ENCODE measurements at places on chromosomes 2 and 18.
A peak's percentile ranks its signal among the peaks of the same experiment; 100 is the strongest.

DNA sequence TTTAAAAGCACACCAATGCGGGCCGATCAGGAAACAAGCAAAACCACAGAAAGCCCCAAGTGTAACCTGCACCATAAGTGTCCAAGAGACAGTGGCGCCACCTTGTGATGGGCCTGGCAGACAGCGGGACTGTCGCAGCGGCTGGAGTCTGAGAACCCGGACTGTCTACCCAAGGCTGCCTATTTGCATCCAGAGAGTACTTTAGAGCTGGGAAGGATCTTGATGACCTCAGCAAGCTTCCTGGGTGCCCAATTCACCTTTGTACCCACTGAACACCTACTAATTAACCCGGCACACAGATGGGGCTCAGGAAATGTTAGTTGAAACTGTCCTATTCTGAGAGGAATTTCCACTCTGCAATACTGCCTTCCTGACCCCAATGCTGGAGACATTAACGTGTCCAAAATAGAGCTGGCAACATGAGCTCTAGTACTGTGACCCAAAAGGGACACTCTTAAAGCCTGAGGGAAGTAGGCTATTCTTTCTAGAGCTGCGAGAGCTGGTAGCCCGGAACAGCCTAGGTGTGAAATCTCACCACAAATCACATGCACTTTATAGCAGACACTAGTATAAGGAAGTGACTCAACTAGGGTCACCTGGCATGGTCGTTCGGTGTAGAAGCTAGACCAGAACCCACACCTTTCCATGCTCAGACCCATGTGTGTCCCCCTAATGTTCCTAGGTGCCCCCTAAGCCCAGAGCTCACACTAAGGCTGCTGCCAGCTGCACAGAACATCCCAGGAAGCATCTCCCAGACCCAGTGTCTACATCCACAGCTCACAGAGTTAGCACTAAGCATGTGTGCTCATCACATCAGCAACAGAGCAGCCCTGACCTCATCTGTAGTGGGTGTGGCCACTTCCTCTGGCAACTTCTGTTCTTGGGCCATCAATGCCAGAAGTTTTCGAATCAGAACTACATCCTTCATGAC is 25.4 kb downstream of the POLR1A start:
- DNase-seq, result peak; percentile 60

DNA sequence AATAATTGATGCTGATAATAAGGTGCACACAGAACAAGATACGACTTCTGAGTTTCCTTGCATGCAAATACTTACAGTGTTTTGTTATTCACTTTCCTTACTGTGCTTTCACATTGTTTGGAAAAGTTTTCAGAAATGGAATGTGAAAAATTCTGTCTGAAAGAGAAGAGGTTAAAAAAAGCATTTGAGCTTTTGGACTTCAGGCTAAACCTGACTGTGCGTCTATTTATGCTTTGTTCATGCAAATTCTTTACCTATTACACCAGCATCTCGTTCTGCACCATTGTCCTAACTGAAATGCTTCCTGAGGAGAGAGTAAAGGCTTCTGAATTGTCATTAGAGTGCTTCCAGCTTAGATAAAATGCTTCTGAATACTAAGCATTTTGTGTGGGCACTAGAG is 61.4 kb downstream of the LHCGR start:
- DNase-seq, result peak; percentile 45

- DNase-seq, result peak; percentile 26
Observed at GRCh38 chr18:52319424-52319983, 20.5 kb upstream of the DCC start.

GRCh38 chr2:170436077-170436943 is 258.4 kb downstream of the MYO3B start:
- no peak for DNase-seq

GRCh38 chr2:1601471-1602277 is 142.6 kb downstream of the PXDN start:
- no peak for DNase-seq

DNA sequence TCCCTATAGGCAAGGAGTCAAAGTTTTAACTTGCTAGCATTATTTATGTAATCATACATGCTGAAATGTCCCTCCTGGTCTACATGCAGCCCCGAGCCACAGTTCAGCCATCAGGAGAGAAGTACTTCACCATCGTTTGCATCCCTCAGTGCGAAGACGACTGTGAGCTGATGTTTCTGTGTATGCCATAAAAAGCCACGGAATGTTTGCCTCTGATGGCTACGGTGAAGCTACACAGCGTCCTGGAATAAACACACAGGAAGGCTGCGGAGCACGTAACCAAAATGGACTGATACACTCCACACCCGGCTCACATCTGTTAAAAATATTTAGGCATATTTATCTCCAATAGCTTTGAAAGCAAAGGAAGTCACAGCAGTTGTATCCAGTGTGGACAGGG is 4.3 kb upstream of the SALL3 start:
- no peak for DNase-seq

DNA sequence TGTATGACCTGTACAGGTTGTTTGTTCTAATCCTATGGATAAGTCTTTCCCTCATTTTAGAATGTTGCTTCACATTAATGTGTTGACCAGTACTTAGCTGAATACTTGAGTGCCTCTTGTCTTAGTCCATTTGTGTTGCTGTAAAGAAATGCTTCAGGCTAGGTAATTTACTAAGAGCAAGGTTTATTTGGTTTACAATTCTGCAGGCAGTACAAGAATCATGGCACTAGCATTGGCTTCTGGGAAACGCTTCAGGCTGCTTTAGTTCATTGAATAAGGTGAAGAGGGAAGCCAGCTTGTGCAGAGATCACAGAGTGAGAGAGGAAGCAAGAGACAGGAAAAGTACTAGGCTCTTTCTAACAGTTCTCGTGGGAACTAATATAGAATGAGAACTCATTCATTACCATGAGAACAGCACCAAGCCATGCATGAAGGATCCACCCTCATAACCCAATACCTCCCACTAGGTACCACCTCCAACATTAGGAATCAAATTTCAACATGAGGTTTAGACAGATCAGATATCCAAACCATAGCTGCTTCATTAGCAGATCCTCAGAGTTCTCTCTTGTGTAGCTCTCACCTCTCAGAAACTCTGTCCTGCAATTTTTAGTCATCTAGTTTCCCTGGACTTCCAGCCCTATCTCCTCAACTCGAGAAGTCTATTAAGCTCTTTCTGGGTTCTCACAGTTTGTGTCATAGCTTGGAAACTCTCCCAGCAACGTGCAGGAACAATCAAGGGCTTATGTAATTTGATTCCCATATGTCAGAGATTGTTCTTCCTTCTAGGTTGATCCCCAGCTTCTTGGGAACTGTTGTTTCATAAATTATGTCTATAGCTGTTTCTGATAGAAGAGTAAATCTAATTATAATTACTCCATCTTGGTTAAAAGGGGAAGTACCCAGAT is 2082.3 kb upstream of the CELF4 start:
- DNase-seq, result peak; percentile 95

GRCh38 chr2:184452907-184453306 is 145.4 kb upstream of the ZNF804A start:
- no peak for DNase-seq

- DNase-seq, result no peak
Observed at GRCh38 chr2:60577682-60578283, 24.3 kb upstream of the BCL11A start.

- peak; percentile 81 for DNase-seq
Observed at GRCh38 chr2:84959095-84959565, 11.8 kb upstream of the KCMF1 start.

GRCh38 chr2:127698553-127699355 is 2.5 kb upstream of the SFT2D3 start:
- no peak for DNase-seq

DNA sequence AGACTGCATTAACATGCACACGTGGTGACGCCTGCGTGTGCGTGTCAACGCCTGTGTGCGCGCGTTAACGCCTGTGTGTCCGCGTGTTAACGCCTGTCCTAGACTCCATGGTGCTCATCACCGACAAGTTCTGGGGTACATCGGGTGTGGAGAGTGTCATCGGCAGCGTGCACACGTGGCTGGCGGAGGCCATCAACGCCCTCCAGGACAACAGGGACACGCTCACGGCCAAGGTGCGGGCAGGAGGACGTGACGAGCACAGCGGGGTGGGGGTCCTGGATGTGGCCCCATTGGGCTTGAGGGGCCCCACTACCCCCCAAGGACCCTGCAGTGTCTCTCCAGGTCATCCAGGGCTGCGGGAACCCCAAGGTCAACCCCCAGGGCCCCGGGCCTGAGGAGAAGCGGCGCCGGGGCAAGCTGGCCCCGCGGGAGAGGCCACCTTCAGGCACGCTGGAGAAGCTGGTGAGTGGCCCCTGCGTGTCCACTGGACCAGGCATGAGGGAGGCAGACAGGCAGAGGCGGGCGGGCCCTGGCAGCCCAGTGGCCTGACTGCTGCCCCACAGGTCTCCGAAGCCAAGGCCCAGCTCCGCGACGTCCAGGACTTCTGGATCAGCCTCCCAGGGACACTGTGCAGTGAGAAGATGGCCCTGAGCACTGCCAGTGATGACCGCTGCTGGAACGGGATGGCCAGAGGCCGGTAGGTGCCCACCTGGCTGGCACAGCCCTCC is 29.2 kb downstream of the GPC1 start:
- DNase-seq, result no peak

GRCh38 chr2:226915846-226916360 is 80.0 kb downstream of the RHBDD1 start:
- peak; percentile 34 for DNase-seq

- no peak for DNase-seq
Observed at GRCh38 chr2:10369269-10370255, 66.9 kb downstream of the HPCAL1 start.

- DNase-seq, result no peak
Observed at GRCh38 chr2:226251661-226252060, 548.0 kb downstream of the IRS1 start.

GRCh38 chr18:25044694-25045093 is 307.3 kb downstream of the ZNF521 start:
- no peak for DNase-seq

DNA sequence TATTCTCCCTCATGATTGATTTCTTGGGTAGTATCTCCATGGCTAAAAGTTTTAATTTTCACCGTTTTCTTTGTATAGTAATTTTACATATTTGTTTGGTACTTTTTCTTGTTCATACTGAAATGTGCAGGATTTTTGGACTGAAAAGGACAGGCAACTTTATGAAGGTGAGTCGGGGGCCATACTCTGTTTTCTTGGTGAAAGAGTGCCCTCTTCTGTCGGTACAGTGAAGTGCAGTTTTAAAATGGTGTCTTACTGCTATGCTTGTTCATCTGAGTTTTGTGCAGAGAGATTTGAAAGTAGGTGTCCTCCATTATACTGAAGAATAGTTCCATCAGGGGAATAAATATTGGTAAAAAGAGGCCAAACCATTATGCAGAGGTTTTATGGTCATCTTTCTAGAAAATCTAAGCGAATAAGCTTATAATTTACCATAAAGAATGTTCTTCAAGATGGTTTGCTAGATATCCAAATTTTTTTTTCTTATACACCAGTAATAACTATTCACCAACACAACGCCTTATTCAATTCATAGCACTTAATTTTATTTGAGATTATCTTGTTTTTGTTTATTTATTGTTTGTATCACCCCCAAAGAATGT is 8.7 kb upstream of the SERPINB13 start:
- peak; percentile 59 for DNase-seq

GRCh38 chr2:69298261-69298660 is 88.8 kb downstream of the GFPT1 start:
- DNase-seq, result peak; percentile 94

- DNase-seq, result no peak
Observed at GRCh38 chr18:6650747-6651146, 78.8 kb upstream of the ARHGAP28 start.

- DNase-seq, result no peak
Observed at GRCh38 chr2:6879011-6879410, 1.4 kb downstream of the RSAD2 start.

GRCh38 chr2:161424891-161425727 is 9.0 kb downstream of the TBR1 start:
- DNase-seq, result peak; percentile 15

GRCh38 chr2:174597345-174598047 is at the start of gene WIPF1:
WIPF1 (minus strand) TSS chr2:174597804; CDS start chr2:174585573, 12,231 bp downstream.
- DNase-seq, result peak; percentile 77

GRCh38 chr2:3142961-3143571 is 234.6 kb downstream of the EIPR1 start:
- no peak for DNase-seq

DNA sequence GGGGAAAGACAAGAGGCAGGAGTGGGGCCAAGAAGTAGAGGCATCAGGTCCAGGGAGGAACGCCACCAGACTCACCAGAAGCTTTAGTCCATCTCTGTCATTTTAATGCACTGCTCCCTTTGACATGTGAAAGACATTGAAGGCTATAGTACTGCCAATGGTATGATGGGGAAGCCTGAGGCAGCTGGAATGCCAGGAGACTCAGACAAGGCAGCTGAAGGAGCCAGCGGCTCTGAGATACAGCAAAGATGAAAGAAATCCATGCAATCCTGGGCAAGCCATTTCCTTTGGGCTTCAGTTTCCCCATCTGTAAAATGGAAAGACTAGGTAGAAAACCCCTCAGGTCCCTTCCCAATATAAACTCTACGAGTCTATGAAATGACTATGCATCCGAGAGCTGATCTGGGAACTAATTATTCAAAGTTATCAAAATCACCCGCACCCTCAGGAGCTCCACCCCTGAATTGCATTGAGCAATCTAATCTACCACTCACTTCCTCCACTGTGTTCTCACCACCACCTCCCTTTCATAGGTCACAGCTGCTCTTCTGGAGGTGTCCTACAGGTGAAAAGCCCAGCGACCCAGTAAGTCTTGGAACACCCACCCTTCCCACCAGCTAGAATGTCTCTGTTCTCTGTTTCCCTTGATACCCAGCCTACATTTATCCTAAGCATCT is 3.1 kb downstream of the CXCR2 start:
- no peak for DNase-seq

GRCh38 chr2:26312471-26312870 is 33.5 kb upstream of the SELENOI start:
- DNase-seq, result no peak

DNA sequence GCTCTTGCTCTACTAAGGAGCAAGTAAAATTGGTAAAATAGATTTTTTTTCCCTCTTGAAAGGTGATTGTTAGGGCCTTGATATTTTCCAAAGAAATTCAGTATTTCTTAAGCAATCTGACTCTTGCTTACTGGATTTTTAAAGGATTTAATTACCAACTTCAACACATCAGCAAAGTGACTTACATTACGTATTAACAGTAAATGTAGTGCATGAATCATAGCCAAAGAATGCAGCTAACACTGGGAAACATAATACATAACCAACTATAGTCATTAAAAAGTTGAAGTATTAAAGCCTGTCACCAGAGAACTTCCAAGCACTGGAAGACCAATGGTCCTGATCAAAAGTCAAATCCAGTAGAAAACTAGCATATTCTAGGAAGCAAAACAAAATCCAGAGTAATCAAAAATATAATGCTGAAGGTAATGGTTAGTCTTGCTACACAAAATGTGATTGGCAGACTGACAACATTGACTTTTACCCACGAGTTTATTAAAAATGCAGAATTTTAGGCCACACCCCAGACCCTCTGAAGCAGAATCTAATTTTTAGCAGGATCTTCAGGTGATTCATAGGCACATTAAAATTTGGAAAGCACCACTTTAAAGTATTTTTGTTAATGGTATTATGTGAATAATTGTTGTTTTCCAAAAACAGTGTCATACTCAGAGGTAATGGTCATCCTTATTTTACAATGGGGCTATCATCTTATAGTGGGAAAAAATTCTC is 31.8 kb upstream of the CAVIN2 start:
- DNase-seq, result peak; percentile 86

GRCh38 chr2:223989856-223990232 is 32.6 kb downstream of the MRPL44 start:
- DNase-seq, result no peak

Data from astrocyte of the spinal cord (primary cell).